ENCODE measurements at places on chromosomes 6 and 20.

GRCh38 chr6:159691963-159692287 is 1.1 kb downstream of the SOD2 start:
- DNase-seq: no peak

GRCh38 chr6:140644017-140644416 is 1269.6 kb upstream of the CITED2 start:
- no peak for DNase-seq

- no peak for DNase-seq
Observed at GRCh38 chr6:71933881-71934280, 47.5 kb downstream of the RIMS1 start.

- DNase-seq: no peak
Observed at GRCh38 chr6:159008656-159009288, 8.8 kb upstream of the RSPH3 start.

GRCh38 chr6:131728296-131728939 is 17.6 kb upstream of the CTAGE9 start:
- DNase-seq: no peak

DNA sequence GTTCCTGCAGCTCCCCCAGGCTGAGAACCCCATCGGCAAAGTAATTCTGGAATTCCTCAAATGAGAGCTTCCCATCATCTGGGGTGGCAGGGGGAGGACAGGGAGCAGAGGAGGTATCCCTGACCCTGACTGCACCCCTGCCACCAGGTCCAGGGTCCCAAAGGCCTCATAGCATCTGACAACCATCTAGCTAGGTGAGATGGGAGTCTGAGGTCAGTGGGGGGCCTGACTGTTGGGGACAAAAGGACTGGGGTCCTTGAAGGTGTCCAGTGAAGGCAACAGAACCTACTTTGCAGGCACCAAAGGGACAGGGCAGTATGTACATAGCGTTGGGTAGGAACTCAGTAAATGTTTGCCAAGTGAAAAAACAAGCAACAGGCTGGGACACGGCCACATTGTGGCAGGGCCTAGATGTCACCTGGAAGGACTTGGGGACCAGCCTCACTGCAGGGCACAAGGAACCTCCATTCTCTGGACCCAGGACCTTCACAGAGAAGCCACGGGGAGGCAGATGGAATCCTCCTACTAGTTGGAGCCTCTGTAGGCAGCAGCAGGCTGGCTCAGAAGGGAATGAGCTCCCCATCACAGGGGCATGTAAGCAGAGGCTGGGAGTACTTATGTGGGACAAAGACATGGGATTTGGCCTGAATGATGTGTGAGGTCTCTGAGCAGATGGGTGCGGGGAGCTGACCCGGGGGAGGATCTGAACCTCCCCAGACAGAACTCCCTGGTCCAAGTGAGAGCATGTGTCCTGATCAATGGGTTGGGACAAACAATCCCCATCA is 3.3 kb downstream of the NECAB3 start:
- DNase-seq: no peak

DNA sequence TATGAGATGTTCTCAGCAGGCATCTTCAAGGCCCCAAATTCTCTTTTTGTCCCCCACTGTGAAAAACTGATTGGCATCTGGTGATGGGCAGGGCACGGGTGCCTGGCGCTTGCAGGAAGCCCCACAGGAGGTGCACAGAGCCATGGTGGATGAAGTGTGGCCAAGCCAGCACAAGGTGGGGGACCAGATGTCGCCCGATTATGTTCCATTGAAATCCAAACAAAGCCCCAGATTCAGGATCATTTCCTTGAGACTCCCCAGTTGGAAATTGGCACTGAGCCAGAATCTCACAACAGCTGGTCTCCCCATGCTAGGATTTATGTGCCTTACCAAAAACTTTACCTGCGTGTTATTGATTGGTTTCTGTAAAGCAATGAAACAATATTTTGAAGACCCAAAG is 186.1 kb downstream of the ADAT2 start:
- DNase-seq: no peak

DNA sequence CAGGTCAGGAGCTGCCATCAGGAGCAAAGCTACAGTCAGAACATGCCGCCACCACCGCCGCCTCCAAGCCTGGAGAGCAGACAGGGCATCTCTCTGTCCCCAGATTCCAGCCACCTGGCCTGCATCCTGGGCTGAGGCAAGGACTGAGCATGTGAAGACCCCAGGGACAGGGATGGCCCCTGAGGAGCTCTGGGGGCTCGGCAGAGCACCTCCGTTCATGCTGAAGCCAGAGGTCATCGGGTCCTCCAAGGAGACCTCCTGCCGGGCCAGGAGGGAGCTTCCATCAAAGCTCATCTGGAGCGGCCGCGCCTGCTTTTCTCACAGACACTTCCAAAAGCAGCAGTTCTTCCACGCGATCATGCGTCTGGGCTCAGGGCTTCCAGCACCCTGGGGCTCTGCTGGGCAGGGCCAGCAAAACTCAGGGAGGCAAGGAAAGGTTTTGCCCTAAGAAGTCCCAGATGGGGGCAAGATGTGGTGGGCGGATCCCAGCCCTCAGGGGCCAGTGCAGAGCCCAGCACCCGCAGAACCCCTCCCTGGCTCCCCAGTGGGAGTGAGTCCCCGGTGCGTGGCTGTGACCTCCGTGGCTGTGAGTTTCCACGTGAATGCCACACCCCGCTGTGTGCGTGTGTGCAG is 138.4 kb downstream of the TAF4 start:
- no peak for DNase-seq

GRCh38 chr20:38166703-38167233 is 1.7 kb upstream of the TGM2 start:
- DNase-seq: no peak

- no peak for DNase-seq
Observed at GRCh38 chr6:152223636-152224035, 413.5 kb downstream of the SYNE1 start.

DNA sequence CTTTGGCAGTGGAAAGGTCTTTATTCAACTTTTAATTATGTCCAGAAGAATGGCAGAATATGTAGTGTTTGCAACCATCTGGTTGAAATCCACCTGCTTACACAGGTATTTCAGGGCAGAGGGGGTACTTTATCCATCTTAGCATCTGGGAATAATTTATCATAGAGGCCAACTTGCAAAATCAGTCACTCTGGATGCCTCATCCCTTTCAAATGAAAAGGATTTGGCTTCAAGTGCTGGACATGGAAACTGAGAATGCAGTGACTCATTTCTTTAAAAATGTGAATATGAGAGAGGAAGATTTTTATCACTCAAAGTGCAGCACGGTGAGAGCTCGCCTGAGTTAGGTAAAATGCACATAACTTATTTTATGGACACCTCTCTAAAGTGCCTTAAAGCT is 758.3 kb downstream of the KIF16B start:
- no peak for DNase-seq

DNA sequence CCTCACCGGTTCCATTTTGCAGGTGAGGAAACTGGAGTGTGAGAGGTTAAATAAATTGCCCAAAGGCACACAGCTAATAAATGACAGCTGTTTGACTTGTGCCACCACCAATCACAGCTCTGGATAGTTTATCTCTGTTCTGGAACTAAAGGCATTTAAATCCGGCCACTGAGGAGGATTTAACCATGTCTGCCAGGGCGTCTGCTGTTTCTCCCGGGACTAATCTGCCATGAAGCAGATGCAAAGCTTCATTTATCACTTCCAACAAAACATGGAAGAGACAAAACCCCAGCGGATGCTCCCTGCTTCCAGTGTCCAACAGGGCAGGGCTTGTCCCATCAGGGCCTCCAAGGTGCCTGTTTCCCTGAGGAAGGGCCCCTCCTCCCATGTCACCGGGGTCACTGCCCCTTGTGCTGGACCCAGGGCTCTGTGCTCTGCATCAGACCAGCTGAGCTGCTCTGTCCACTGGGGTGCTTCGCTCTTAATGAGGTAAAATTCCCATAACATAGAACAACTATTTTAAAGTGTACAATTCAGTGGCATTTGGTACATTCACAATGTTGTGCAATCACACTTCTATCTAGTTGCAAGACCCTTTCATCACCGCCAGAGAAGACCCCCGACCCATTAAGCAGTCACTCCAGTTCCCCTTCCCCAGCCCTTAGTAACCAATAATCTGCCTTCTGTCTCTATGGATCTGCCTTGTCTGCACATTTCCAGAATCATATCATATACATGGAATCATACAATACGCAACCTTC is 244.3 kb downstream of the PTPRT start:
- DNase-seq: no peak

- DNase-seq: no peak
Observed at GRCh38 chr20:49747707-49748524, 34.2 kb upstream of the B4GALT5 start.

- no peak for DNase-seq
Observed at GRCh38 chr20:10260316-10260715, 41.7 kb downstream of the SNAP25 start.

- DNase-seq: no peak
Observed at GRCh38 chr6:14734416-14735340, 511.2 kb upstream of the JARID2 start.

DNA sequence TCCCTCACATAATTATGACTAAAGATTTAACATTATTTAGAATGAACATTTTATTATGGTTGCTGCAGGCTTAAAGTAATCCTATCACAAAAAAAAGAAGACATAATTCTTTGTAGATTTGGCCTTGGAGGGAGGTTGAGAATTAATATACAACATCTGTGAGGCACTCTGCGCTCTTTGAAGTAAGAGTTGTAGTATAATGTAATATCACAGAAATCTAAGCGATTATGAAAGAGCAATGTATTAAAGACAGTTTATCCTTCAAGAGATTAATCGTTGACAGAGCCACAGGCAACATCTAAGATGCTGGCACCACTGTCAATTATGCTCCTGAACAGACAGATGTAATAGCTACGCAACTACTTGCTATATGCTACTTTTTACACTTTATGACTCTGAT is 946.8 kb downstream of the GRIK2 start:
- DNase-seq: no peak

- no peak for DNase-seq
Observed at GRCh38 chr6:39083231-39083634, 31.8 kb downstream of the SAYSD1 start.

DNA sequence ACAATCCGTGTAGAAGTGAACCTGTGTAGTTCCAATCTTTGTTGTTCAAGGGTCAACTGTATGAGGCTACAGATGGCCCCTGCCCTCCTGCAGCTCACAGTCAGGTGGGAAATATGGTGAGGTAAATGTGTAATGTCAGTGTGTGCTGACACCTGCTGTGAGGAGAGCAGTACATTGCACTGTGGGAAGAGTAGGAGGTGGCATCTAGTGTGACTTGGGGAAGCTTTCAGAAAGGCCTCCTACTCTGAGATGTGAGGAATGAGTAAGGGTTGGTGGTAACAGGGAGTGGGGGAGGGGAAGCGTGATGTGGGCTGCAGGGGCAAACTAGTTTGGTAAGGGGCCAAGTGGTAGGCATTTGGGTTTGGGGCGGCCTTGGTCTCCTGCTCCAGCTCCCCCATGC is 188.8 kb downstream of the FARS2 start:
- no peak for DNase-seq

DNA sequence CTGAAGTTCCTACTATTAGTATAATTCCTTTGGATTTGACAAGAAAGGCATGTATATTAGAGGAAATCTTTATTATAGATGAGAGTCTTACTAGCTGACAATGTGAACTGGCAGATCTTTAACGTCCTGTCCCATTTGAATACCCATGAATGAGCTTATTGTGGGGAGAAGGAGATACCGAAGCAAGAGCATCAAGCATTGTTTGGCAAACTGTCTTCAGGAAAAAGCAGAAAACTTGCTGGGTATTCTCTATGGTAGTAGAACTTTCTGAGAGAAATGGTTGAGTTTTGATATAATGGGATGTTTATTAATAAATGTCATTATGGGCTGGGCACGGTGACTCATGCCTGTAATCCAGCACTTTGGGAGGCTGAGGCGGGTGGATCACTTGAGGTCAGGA is 18.3 kb downstream of the RSPO3 start:
- no peak for DNase-seq

GRCh38 chr6:79420054-79420453 is 117.2 kb downstream of the LCA5 start:
- no peak for DNase-seq

DNA sequence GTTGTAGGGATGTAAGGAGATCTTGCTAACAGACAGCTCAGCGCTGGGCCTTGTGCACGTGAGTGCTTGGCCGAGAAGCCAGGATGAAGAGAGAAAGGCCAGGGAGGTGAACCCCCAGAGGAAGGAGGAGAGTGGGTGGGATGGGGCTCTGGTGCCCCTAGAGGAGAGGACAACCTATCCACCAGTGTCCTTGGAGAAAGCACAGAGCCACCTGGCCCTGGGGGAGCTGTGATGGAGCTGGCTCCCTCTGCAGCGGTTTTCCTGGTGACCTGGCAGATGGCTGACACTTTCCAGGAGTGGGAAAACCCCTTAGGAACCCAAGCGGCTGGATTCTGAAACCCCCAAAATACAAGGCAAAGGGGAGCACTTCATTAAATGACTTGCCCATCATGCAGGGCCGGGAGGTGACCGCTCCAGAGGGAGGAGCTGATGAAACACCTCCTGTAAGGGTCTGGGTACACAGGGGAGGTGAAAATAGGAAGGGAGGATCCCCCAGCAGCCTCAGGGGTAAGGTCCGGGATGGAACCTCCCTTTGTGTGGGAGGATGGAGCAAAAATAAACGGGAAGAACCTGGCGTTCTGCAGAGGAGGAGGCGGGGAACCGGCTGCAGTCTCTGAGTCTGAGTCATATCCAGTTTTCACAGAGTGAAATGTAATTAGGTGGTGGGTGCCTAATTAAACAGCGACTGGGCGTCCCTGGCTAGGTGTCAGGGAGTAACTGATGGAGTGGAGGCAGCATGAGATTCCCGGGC is 80.4 kb downstream of the SULF2 start:
- no peak for DNase-seq

DNA sequence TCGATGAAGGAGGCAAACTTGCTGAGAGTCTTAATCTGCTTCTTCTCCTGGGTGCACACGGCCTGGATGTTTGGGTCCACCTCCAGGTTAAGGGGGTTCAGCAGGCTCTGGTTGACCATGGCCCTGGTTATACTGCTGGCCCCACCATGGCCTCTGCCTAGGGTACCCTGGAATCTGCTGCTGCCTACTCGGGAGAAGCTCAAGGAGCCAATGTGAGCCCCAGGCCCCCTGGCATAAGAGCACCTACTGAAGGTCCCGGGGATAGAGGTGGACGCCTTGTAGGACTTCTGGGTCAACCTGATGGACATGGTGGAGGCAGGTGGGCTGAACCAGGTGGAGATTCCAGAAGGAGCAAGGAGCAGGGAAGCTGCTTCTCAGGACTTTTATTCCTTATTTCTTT is 17.9 kb upstream of the FKBP1C start:
- no peak for DNase-seq

DNA sequence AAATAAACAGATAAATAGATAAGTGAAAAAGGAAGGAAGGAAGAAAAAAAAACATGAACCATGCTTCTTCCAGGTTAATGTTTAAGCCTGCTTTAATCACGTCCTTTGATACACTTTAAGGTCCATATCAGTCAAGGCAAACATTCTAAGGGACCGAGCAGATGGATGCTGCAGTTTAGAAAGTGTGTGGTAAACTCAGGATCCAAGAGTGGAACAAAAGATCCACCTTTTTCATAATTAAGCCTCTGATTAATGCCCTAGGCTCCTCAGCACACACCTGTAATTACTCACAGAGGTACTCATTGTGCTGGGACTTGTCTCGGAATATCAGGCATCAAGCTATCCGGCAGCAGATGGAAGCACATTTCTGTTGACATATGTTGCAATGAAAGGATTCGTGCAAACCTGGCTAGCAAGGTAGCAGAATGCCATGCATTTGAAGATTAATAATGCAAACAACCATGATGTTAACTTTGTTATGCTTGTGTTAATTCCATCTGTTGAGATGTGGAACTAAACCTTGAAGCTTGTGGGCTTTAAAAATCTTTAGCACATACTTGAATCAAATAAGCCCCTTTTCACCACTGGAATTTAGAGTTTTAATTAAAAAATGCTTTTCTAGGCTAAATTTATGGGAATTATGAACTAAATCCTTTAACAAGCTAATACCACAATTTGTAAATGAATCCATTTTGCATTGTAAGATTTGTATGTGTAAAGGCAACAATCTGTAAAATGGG is 163.7 kb downstream of the RALGAPA2 start:
- DNase-seq: no peak

All from esophagus squamous epithelium (tissue), 5 donors.